CD4-positive, alpha-beta T cell (primary cell): ENCODE measurements at places on chromosomes 7 and 10.

DNA sequence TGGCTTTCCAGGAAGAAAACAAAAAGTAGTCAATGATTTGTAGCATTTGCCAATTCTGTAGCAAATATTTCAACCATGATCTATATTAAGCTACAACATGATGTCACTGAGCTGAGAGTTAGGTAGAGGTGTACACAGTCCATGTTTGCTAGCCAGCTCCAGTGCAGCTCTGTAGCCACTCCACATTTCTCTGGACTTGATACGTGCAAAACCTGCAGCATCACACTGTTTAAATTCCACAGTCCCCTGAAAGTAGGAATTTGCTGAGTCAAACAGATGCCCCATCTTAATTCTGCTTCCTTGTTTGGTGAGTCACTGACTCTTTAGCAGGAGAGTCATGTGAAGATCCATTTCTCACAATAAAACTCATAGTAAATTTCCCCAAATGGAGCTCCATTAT lies 89.8 kb upstream of the LRRTM3 start:
- H3K27ac ChIP-seq, result no peak overlapping the region
- no peaks in the 10 kb centered on the region for H3K36me3 ChIP-seq
- DNase-seq, result no peak

- H3K4me3 ChIP-seq, result no peak overlapping the region
- no peak for DNase-seq
- no peaks in the 10 kb centered on the region for H3K27me3 ChIP-seq
- no peak overlapping the region for H3K27ac ChIP-seq
- no peaks in the 10 kb centered on the region for H3K4me1 ChIP-seq
Observed at GRCh38 chr7:67571026-67571545, 574.5 kb downstream of the TYW1 start.

DNA sequence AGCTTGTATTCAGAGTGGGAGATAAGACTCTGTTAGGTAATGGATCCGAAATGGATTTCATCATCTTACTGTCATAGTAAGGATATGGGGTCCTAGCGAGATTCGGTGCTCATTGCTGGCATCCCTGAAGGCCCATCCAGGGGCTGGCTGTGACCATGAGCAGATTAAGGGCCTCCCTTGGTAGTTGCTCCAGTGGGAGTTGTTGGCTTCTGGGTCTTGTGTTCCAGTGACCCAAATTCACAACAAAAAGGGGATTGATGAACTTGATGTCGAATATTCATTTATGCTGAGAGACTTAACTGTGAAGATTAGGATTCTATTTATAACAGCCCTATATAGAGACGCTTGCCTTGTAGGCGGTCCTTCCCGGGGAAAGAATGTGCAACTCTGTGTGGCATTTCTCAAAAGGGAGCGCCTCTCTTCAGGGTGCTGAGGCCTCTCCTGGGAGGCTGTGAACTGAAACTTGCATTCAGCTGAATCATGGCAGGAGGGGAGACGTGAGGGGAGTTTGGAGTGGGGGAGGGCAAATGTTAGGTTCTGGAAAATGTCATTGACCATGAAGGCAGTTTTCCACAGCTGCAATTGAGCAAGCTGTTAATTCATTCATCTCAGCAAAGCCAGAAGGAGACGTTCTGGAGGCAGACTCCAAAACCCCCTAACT lies 233.1 kb upstream of the FZD8 start:
- no peak overlapping the region for H3K27ac ChIP-seq
- DNase-seq, result no peak
- H3K27me3 ChIP-seq, result no peaks in the 10 kb centered on the region

GRCh38 chr10:28765641-28766040 lies 88.3 kb downstream of the BAMBI start:
- no peaks in the 10 kb centered on the region for H3K27me3 ChIP-seq
- no peak for DNase-seq
- H3K4me3 ChIP-seq, result no peak overlapping the region
- no peaks in the 10 kb centered on the region for H3K36me3 ChIP-seq
- H3K4me1 ChIP-seq, result no peaks in the 10 kb centered on the region
- no peak overlapping the region for H3K27ac ChIP-seq

DNA sequence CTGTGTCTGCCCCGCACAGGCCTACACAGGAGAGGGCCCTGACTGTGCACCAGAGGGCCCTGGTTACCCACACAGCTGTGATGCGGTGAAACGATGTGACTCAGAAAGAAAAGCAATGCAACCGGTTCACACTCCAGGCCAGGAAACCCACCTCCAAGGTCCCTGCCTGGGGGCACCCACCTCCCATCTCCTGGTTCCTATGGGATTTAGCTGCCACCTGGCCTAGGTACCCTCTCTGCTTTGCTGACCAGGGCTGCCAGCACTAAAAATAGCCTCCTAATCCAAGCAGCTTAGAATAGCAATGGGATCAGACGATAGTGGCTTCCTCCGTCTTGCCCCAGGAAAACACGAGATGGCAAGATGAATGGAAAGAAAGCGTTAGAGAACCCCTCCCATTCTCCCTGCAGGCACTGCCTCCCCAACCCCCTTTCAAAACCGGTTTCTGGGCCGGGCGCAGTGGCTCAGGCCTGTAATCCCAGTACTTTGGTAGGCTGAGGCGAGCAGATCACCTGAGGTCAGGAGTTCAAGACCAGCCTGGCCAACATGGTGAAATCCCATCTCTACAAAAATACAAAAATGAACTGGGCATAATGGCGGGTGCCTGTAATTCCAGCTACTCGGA lies 12.4 kb downstream of the RBP3 start:
- H3K27ac ChIP-seq, result no peak overlapping the region
- H3K4me1 ChIP-seq, result no peaks in the 10 kb centered on the region
- no peaks in the 10 kb centered on the region for H3K27me3 ChIP-seq
- no peak overlapping the region for H3K4me3 ChIP-seq
- H3K36me3 ChIP-seq, result no peaks in the 10 kb centered on the region

GRCh38 chr7:155466814-155467733 lies 9.1 kb downstream of the EN2 start:
- H3K27me3 ChIP-seq, result peaks cover 91% of the 10 kb centered on the region
- no peak overlapping the region for H3K27ac ChIP-seq
- H3K4me3 ChIP-seq, result no peak overlapping the region

- no peak overlapping the region for H3K4me3 ChIP-seq
- H3K27ac ChIP-seq, result no peak overlapping the region
- peaks cover 2% of the 10 kb centered on the region for H3K36me3 ChIP-seq
- DNase-seq, result no peak
Observed at GRCh38 chr10:133462512-133463305, 9.0 kb downstream of the SCART1 start.

- H3K27ac ChIP-seq, result no peak overlapping the region
- DNase-seq, result no peak
- H3K36me3 ChIP-seq, result no peaks in the 10 kb centered on the region
- no peak overlapping the region for H3K4me3 ChIP-seq
- no peaks in the 10 kb centered on the region for H3K27me3 ChIP-seq
- no peaks in the 10 kb centered on the region for H3K4me1 ChIP-seq
Observed at GRCh38 chr7:49630513-49630912, 142.9 kb upstream of the VWC2 start.

DNA sequence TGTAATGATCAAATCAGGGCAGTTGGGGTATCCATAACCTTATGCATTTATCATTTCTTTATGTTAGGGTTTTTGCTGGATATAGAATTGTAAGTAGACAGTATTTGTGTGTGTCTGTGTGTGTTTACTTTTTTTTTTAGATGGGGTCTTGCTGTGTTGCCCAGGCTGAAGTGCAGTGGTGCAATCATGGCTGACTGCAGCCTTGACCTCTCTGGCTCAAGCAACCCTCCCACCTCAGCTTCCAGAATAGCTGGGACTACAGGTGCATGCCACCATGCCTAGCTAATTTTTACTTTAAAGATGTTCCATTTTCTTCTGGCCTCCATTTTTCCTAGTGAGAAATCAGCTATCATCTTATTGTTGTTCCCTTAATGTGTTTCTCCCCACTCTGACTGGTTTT lies 10.1 kb upstream of the RHEB start:
- no peaks in the 10 kb centered on the region for H3K4me1 ChIP-seq
- no peak overlapping the region for H3K27ac ChIP-seq
- no peaks in the 10 kb centered on the region for H3K27me3 ChIP-seq
- no peak for DNase-seq
- no peak overlapping the region for H3K4me3 ChIP-seq
- H3K36me3 ChIP-seq, result no peaks in the 10 kb centered on the region

DNA sequence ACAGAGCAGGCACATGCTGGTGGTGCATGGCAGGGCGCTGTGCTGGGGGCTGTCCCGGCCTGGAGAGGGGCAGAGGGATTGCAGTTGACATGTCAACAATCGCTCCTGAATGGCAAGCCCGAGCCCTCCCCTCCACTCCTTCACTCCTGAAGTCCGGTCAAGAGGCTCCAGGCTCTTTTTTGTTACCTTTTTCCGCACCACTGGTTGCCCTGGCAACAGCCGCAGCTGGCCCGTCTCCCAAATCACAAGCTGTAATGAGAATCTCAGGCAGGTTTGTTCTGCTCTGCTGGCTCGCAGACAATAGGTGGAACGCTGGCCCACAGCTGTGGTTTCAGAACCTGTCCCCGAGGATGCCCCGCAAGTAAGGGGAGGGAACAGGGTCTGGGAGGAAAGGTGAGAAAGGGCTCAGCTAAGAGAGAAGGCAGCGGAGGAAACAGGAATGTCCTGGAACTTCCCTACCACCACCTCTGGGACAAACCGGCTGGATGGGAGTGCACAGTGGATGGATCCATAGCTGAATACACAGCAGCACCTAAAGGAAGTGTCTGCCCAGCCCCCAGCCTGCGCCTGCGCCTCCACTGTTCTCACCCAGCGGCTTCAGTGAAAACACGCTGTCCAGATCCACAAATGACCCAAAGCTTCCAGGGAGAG lies 58.9 kb downstream of the CALML3 start:
- no peaks in the 10 kb centered on the region for H3K27me3 ChIP-seq
- H3K27ac ChIP-seq, result no peak overlapping the region
- no peak overlapping the region for H3K4me3 ChIP-seq
- no peaks in the 10 kb centered on the region for H3K4me1 ChIP-seq

GRCh38 chr10:11685787-11686218 lies 56.4 kb upstream of the ECHDC3 start:
- DNase-seq, result peak; percentile 50
- H3K4me3 ChIP-seq, result peak overlapping the region; percentile 51
- no peaks in the 10 kb centered on the region for H3K36me3 ChIP-seq
- peak overlapping the region; percentile 88 for H3K27ac ChIP-seq
- peaks cover 51% of the 10 kb centered on the region for H3K4me1 ChIP-seq

- H3K36me3 ChIP-seq, result no peaks in the 10 kb centered on the region
- H3K4me3 ChIP-seq, result no peak overlapping the region
- H3K4me1 ChIP-seq, result peaks cover 8% of the 10 kb centered on the region
- no peak overlapping the region for H3K27ac ChIP-seq
Observed at GRCh38 chr10:112363696-112364688, 9.9 kb upstream of the ACSL5 start.

GRCh38 chr7:12094365-12094921 lies 116.7 kb upstream of the TMEM106B start:
- H3K27ac ChIP-seq, result no peak overlapping the region
- H3K36me3 ChIP-seq, result no peaks in the 10 kb centered on the region
- H3K27me3 ChIP-seq, result no peaks in the 10 kb centered on the region
- H3K4me1 ChIP-seq, result no peaks in the 10 kb centered on the region
- no peak overlapping the region for H3K4me3 ChIP-seq
- DNase-seq, result no peak

DNA sequence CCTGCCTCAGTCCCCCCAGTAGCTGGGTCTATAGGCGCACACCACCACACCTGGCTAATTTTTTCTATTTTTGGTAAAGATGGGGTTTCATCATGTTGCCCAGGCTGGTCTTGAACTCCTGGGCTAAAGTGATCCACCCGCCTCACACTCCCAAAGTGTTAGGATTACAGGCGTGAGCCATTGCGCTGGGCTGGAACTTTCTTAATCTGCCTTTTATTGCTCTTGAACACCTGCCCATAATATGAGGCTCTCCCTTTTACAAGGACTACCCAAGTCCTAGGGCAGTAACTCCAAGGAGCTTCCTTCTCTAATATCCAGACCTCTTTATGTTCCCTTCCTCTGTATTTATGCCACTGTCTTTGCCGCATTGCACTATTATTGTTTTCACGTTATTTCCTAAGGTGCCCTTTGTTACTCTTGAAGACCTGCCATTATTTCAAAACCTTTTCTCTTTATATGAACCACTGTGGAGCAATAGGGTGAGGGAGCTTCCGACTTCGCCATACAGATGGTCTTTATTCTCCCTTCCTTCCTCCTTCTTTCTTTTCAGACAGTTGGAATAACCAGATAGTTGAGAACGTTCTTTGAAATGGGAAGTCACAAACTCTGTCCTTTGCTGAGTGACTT lies 36.3 kb upstream of the TCF7L2 start:
- DNase-seq, result no peak
- H3K36me3 ChIP-seq, result no peaks in the 10 kb centered on the region
- H3K4me1 ChIP-seq, result no peaks in the 10 kb centered on the region

GRCh38 chr7:3243256-3243655 lies 57.8 kb upstream of the SDK1 start:
- DNase-seq, result no peak
- H3K36me3 ChIP-seq, result no peaks in the 10 kb centered on the region
- no peak overlapping the region for H3K4me3 ChIP-seq
- H3K27me3 ChIP-seq, result no peaks in the 10 kb centered on the region

DNA sequence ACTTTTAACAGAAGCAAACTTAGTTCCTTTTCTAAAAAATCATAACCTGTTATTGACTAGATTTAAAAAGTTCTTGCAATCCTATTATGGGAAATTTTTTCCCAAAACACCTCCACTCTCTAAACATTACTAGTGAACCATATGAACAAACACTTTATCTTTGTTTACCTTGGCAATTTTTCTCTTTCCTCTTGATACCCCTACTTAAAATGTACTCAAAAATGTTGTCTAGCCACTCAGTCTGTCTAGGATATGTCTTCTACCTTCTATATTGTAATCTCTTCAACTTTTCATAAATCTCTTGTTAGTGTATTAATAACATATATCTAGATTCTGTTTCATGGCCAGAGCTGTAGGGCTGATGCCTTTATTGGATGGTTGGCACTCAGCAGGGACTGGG lies 630.0 kb upstream of the GRM3 start:
- no peaks in the 10 kb centered on the region for H3K36me3 ChIP-seq
- no peak overlapping the region for H3K4me3 ChIP-seq
- H3K27ac ChIP-seq, result no peak overlapping the region
- H3K4me1 ChIP-seq, result no peaks in the 10 kb centered on the region
- no peaks in the 10 kb centered on the region for H3K27me3 ChIP-seq

GRCh38 chr10:32941357-32941756 lies 16.7 kb downstream of the ITGB1 start:
- no peaks in the 10 kb centered on the region for H3K27me3 ChIP-seq
- H3K4me1 ChIP-seq, result peaks cover 51% of the 10 kb centered on the region
- no peak overlapping the region for H3K4me3 ChIP-seq
- no peak for DNase-seq
- peaks cover 14% of the 10 kb centered on the region for H3K36me3 ChIP-seq
- H3K27ac ChIP-seq, result no peak overlapping the region
